Daoy (cell line): ENCODE measurements at places on chromosomes 1 and 21.

DNA sequence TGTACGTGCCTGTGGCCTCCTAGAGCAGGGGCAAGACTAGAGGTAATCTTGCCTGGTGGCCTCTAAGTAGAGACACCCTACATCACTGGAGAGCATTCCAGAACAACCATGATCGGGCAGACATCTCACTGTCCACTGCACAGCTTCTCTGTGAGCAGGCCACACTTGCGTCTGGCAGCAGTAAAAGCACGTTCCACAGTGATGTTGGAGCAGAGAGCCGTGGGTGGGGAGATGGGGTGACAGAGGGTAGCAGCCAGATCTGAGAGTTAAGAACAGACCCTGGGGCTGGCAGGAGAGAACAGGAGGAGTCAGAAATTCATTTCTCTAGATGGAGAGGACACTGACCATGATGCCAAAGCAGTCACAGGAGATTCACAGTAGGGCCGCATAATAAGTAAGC lies 293.0 kb downstream of the HHAT start:
- DNase-seq, result no peak

- peak; percentile 78 for DNase-seq
These were observed at the start of gene EDARADD for GRCh38 chr1:236393681-236394481. TSS of gene EDARADD (plus strand) at chr1:236394286. CDS start at chr1:236394445, 159 bp downstream.

DNA sequence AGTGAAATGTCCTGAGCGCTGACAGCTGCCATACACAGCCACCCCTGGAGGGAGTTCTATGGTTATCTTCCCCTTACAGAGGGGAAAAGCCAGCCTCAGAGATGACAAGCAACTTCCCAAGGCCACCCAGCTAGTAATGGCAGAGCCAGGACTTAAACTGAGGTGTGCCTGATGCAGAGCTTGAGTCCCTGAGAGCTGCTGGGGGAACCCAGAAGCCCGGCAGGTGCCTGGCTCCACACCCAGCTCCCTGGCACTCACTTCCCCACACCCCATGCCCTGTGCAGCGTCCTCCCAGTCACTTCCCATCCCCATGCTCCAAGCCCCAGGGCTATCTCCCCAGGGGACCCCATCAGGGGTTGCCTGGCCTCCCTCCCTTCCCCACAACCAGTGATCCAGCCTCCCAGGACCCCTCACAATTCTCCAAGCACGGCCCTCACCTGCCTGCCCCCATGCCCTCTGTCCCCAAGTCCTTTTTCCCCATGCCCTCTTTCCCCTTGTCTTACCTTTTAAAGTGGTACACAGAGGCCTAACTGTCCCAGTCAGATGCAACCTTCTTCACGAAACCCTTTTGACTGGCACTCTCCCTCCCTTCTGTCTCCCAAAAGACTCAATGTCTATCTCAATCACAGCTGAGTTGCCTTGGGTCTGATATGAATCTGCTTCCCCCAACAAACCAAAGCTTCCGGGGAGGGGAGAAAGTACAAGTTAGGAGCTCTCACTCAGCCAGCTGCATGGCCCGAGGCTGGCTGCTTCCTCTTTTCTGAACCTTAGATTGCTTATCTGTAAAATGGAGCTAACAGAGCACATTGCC lies 39.8 kb upstream of the LRP8 start:
- DNase-seq, result no peak

- DNase-seq, result peak; percentile 35
These were observed 29.3 kb upstream of the DDAH1 start for GRCh38 chr1:85494074-85494903.

- no peak for DNase-seq
These were observed 51.1 kb upstream of the NTPCR start for GRCh38 chr1:232899268-232899667.

- DNase-seq, result peak; percentile 85
These were observed 2.7 kb downstream of the DISP1 start for GRCh38 chr1:222817529-222817928.

GRCh38 chr1:237105826-237106225 lies 63.8 kb downstream of the RYR2 start:
- no peak for DNase-seq

GRCh38 chr1:27659497-27660299 lies 12.3 kb downstream of the IFI6 start:
- peak; percentile 93 for DNase-seq

- DNase-seq, result no peak
These were observed 9.6 kb downstream of the NES start for GRCh38 chr1:156667610-156667967.

- DNase-seq, result no peak
These were observed 73.0 kb downstream of the GBP6 start for GRCh38 chr1:89436856-89437255.

GRCh38 chr1:2236695-2237677 lies 8.9 kb downstream of the SKI start:
- no peak for DNase-seq

- no peak for DNase-seq
These were observed 23.8 kb upstream of the LRRC8C start for GRCh38 chr1:89608984-89609725.

DNA sequence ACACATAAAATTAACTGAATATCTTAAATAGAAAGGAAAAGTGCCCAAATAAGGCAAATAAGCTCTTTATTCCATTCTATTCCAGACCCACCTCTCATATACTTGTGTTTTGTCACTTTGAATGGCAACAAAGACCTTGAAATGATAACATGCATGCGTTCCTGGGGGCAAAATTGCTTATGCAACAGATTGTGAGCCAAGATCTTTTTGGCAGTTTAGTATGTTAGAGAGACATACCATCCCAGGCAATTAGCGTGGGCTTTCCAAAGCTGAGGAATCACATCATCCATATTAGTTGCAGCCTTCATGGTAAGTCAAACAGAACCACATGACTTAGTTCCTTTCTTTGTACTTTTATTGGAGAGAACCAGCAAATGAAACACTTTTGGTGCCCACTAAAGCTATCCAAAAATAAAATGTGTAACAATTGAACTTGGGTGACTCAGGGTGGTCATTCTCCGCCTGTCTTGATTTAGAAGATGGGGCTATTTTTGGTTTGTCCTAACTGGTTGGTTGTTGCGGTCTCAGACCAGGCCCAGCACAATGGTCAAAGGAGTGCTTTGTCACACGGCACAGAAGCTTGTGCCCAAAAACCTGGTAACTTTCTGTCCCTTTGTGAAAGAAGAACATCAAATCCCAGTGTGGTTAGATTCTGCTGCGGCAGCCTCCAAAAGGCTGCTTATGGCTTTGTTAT lies 68.7 kb upstream of the ATF3 start:
- no peak for DNase-seq

GRCh38 chr1:113459279-113459678 lies 69.0 kb downstream of the MAGI3 start:
- DNase-seq, result no peak

- no peak for DNase-seq
These were observed 220.1 kb downstream of the COL24A1 start for GRCh38 chr1:85936470-85936869.

DNA sequence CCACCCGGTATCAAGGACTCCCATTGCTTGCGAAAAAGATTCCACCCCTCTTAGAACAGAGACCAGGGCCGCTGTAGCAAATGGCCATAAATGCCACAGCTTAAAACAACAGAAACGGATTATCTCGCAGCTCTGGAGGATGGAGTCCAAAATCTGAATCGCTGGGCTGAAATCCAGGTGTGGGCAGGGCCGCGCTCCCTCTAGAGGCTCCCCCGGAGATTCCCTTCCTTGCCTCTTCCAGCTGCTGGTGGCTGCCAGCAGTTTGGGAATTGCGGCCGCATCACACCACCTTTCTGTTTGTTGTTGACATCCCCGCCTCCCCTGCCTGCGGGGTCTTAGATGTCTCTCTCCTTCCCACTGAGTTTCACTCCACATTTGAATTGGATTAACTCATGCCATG lies 15.6 kb downstream of the PDE9A start:
- DNase-seq, result peak; percentile 51

- no peak for DNase-seq
These were observed 24.7 kb downstream of the ST3GAL3 start for GRCh38 chr1:43731867-43732531.

DNA sequence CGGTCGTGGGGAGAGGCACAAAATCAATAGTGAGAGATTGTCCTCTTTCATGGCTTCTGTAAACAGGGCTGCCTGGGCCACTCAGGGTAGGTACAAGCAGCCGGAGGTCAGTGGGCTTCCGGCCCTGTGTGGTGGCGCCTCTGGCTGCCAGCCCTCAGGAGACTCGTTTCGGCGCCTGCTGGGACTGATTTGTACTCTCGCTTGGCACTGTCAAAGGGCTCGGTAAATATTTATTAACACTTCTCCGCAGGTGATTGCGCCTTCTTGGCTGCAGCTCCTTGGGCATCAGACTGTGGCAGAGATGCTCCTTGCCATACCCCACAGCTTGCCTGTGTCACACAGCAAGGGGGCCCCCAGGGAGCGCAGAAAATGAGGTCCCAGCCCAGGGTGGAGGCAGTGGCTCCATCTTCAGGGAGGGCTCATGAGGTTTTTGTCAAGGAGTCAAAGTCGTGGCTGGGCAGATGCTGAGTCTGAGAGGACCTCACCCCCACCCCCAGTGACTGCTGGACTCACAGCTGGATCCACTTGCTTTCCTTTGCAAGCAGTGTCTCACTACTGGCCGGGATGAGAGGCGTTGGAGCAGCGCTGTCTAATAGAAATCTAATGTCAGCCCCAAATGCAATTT lies 262.5 kb downstream of the GRIK3 start:
- DNase-seq, result no peak

GRCh38 chr1:14366091-14367018 lies 232.1 kb upstream of the KAZN start:
- DNase-seq, result peak; percentile 54

GRCh38 chr1:111290630-111291029 lies at the start of gene CHIA:
TSS of gene CHIA (plus strand) at chr1:111290851. CDS start at chr1:111310468, 19,617 bp downstream.
- DNase-seq, result peak; percentile 70

GRCh38 chr1:8633741-8634501 lies 183.5 kb downstream of the RERE start:
- no peak for DNase-seq

- DNase-seq, result peak; percentile 2
These were observed 137.4 kb upstream of the COL6A1 start for GRCh38 chr21:45844181-45844580.

- DNase-seq, result no peak
These were observed 3.5 kb upstream of the MKNK1 start for GRCh38 chr1:46607345-46608130.

DNA sequence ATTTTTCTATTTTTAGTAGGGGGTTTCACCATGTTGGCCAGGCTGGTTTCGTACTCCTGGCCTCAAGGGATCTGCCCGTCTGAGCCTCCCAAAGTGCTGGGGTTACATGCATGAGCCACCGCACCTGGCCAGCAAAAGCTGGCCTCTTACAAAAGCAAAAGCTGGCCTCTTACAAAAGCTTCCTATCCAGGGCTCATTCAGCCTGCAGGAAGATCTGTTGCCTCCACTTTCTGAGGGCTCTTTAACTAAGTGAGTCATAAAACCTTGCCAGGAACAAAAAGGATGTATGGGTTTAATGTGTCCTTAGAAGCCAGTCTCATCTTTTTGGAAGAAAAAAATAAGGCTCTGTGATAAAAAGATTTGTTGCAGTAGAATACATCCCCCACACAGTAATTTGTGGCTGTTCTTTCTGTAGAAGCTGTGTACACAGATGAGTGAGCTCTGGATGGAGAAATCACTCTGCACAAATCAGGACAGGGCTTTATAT lies 15.0 kb downstream of the HTR1D start:
- peak; percentile 61 for DNase-seq

DNA sequence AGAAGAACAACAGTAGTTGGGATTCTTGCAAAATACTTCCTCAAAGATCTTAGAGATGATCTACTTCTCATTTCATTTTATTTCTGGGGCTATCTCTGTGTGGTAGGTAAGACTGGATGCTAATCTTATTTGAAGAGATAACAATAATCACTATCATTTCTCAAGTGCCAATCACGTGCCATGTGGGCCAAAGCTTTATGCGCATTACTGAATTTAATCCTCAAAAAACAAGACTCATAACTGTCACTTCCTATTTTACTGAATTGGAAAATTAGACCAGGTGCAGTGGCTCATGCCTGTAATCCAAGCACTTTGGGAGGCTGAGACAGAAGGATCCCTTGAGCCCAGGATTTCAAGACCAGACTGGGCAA lies 121.7 kb downstream of the KCNN3 start:
- no peak for DNase-seq

- no peak for DNase-seq
These were observed 205.1 kb upstream of the EDN2 start for GRCh38 chr1:41689558-41689981.

GRCh38 chr1:164736137-164736536 lies 177.2 kb downstream of the PBX1 start:
- no peak for DNase-seq

- no peak for DNase-seq
These were observed 108.9 kb upstream of the ZBTB40 start for GRCh38 chr1:22342734-22343191.

GRCh38 chr1:234008591-234008990 lies 104.1 kb downstream of the SLC35F3 start:
- DNase-seq, result no peak

DNA sequence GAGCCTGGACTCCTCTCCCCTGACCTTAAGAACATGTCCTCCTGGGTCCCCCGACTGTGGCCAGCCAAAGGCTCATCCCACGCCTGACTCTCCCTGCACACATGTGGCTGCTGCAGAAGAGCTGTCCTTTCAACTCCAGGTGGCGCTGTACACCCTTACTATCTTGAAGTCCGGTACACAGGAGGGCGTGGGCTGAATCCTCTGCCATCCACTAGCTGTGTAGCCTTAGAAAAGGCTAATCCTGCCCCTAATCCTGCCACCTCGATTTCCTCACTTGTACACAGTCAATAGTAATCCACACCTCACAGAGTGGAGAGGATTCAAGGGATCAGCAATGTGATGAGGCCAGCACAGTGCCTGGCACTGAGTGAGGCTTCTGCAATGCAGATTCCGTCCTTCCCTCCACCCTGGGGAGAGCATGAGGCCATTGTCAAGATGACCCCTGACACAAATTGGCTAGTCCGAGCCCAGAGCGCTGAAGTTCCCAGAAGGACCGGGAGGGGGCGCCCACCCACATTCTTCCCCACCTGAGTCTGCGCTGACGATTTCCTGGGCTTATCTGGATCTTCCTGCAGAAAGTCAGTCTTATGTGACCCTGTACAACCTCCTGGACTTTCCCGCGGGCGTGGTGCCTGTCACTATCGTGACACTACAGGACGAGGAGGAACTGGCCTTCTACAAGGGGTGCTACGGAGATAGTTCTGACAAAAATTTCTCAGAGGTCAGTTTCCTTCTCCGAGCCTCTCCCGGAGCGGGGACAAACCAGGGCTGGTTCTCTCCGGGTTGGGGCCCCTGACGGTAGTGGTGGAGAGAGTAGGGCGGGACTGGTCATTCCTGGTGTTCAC lies 47.1 kb upstream of the DMBX1 start:
- DNase-seq, result peak; percentile 90
